Lung (tissue), 17 donors: ENCODE measurements at places on chromosomes 2 and 18. TPM values are rescaled to one million over a fixed set of nuclear protein-coding genes. Genes with fewer than 3 reads are reported as not detected.

GRCh38 chr2:54773838-54774237 is 50.4 kb downstream of the EML6 start:
- no peak overlapping the region for H3K4me3 ChIP-seq
- H3K4me1 ChIP-seq, result no peaks in the 10 kb centered on the region
- no peaks in the 10 kb centered on the region for H3K36me3 ChIP-seq
- no peaks in the 10 kb centered on the region for H3K27me3 ChIP-seq
- no peak for DNase-seq
- H3K27ac ChIP-seq, result no peak overlapping the region

GRCh38 chr2:9739531-9739964 is 103.7 kb upstream of the TAF1B start:
- no peaks in the 10 kb centered on the region for H3K4me1 ChIP-seq
- peak overlapping the region; percentile 82 for H3K27ac ChIP-seq
- peak; percentile 89 for DNase-seq

The DSC1 gene
- not detected for total RNA-seq

- peaks cover 2% of the 10 kb centered on the region for H3K27me3 ChIP-seq
- no peak overlapping the region for H3K27ac ChIP-seq
- DNase-seq, result peak; percentile 13
- no peaks in the 10 kb centered on the region for H3K36me3 ChIP-seq
Measured at GRCh38 chr18:79470547-79470946, 74.8 kb downstream of the NFATC1 start.

- H3K4me1 ChIP-seq, result no peaks in the 10 kb centered on the region
- H3K36me3 ChIP-seq, result no peaks in the 10 kb centered on the region
- no peak for DNase-seq
Measured at GRCh38 chr2:207734636-207735512, 23.4 kb downstream of the CCNYL1 start.

The ACMSD gene
- 0.12 TPM for total RNA-seq

GRCh38 chr2:184780384-184780783 is 182.1 kb downstream of the ZNF804A start:
- no peaks in the 10 kb centered on the region for H3K36me3 ChIP-seq
- no peaks in the 10 kb centered on the region for H3K4me1 ChIP-seq
- DNase-seq, result no peak
- H3K4me3 ChIP-seq, result no peak overlapping the region

GRCh38 chr18:8943900-8944870 is 158.3 kb upstream of the NDUFV2 start:
- H3K27ac ChIP-seq, result no peak overlapping the region
- no peaks in the 10 kb centered on the region for H3K27me3 ChIP-seq
- H3K36me3 ChIP-seq, result no peaks in the 10 kb centered on the region
- no peak overlapping the region for H3K4me3 ChIP-seq

The NAB1 gene
- 71.9 TPM for total RNA-seq

DNA sequence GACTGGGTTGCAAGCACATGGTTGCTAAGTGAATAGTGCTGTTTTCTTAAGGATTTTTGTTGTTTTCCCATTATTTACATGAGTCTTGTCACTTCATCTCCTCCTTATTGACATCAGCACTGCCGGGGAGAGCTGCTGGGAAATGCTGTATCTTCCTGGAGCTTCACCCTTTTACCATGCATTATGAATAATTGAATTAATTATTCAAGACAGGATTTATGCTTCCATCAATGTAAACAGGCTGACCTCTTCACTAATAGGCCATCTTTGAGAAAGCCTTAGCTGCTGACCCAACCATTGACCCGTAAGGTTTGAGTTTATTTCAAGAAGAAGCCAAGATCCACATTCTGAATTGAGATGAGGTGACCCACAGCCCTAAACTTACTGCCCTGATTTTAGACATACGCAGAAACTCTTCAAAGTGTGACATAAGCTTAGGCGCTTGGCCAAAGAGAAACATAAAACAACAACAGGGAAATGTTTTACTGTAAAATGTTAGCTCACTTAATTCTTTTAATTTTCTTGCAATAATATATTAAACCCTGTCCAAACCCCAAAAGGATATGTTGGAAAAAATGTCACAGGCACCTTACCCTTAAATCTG is 365.5 kb upstream of the SYT4 start:
- no peaks in the 10 kb centered on the region for H3K27me3 ChIP-seq
- H3K27ac ChIP-seq, result no peak overlapping the region
- H3K4me3 ChIP-seq, result no peak overlapping the region
- DNase-seq, result no peak

DNA sequence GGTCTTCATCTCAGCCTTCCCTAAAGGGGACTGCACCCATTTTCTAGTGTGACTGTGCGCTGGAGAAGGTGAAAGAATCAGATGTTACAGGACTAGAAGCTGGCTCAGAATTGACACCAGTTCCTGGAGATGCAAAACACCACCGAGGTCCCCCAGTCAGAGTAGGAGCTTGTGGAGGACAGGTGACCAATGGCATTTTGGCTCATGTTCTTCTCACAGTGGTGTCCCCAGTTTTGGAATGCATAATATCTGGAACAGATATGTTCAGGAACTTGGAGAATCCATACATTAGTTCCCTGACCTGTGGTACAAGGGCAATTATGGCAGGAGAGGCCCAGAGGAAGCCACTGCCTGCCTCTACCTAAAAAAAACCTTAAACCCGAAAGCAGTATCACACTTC is 66.3 kb downstream of the PSMG2 start:
- no peak for DNase-seq
- no peaks in the 10 kb centered on the region for H3K4me1 ChIP-seq
- no peaks in the 10 kb centered on the region for H3K27me3 ChIP-seq
- H3K36me3 ChIP-seq, result no peaks in the 10 kb centered on the region
- no peak overlapping the region for H3K27ac ChIP-seq

DNA sequence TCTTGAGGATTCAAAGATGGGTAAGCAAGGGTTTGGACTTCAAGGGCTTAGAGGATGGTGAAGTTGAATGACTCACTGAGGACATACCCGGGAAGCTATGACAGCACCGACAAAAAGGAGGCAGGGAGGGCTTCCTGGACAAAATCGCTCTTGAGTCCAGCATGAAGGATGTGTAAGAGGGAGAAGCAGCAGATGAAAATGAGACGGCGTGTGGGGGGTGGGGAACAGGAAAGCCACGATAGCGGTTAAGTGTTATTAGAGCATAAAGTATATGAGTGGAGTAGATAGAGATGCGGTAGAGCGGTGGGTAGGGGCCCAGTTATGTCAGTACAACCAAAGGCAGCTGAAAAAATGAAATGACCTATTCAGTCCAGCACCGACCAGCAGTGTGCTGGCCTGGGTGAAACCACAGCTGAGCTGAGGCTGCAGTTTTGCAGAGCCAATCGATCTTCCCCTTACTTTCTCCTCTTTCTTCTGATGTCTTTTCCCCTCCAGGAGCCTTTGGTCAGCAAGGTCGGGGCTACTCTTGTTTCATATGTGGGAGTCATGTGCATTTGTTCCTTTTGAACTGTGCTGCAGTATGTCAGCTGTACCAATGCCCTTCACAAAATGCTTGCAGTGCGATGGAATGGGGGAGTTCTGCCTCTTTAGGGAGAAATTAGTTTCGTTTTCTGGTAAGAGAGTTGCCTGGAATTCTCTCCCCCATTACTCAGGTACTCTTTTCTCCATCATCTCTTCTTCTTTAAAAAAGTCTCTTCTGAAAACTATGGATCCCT is 2.0 kb upstream of the THUMPD2 start:
- no peaks in the 10 kb centered on the region for H3K36me3 ChIP-seq
- H3K4me1 ChIP-seq, result no peaks in the 10 kb centered on the region
- no peak overlapping the region for H3K4me3 ChIP-seq

- H3K27ac ChIP-seq, result peak overlapping the region; percentile 11
- H3K27me3 ChIP-seq, result no peaks in the 10 kb centered on the region
- H3K4me3 ChIP-seq, result no peak overlapping the region
- H3K36me3 ChIP-seq, result peaks cover 8% of the 10 kb centered on the region
Measured at GRCh38 chr2:121608367-121608766, 40.9 kb downstream of the CLASP1 start.
